Activated B cell treated with CpG ODN at 0.5 μM for 24 hours (primary cell): ENCODE measurements at places on chromosomes 3 and 15. TPM values are rescaled to one million over a fixed set of nuclear protein-coding genes. Genes with fewer than 3 reads are reported as not detected.

DNA sequence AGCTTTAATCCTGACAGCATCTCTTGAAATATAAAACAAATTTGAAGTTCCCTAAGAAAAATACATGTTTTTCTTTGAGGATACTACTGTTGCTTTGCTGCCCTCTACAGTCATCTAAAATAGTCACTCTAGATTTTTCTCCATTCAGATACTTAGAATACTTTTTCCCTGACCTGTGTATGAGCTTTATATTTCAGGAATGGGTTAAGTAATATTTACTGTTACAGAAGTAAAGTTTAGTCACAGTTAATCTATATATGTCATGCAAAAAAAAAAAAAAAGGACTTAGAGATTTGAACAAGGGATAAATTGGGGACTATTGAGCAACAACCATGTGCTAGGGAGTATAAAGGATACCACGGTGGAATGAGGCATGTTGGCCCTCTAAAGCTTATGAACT lies 8.8 kb downstream of the NECTIN3 start:
- no peak for DNase-seq

GRCh38 chr15:41936649-41937567 lies 35.4 kb downstream of the EHD4 start:
- DNase-seq: no peak

DNA sequence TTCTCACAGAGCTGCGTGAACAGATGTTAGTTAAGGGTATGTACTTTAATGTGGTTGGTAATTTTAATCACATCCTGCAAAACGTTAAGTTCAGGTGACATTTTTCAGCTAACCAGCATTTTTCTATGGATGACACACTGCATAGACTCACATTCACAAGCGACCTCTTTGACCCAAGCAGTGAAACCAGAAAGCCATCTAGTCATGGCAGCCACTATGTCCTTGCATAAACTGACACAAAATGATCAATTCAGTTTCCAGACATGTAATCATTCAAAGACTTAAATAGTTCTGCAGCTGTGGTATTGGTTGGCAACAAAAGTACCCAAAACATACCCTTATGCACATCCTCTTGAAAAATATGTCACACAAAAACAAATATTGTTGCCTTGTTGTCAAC lies 7.4 kb upstream of the CAPN7 start:
- no peak for DNase-seq

DNA sequence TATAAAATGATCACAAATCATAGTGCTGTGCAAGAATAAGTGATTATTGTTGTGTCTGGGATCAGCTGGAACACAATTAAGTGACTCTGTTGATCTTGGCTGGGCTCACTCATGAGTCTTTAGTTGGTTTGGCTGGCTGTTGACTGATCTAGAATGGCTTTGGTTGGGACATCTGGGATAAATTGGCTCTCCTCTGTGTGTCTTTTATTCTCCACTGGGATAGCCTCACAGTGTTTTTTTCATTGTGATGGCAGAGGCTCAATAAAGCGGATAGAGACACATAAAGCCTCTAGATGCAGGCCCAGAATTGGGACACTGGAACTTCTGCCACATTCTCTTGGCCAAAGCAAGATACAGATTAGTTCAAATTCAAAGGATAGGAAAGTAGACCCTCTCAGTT lies 735.6 kb downstream of the PDCD6IP start:
- DNase-seq: no peak

DNA sequence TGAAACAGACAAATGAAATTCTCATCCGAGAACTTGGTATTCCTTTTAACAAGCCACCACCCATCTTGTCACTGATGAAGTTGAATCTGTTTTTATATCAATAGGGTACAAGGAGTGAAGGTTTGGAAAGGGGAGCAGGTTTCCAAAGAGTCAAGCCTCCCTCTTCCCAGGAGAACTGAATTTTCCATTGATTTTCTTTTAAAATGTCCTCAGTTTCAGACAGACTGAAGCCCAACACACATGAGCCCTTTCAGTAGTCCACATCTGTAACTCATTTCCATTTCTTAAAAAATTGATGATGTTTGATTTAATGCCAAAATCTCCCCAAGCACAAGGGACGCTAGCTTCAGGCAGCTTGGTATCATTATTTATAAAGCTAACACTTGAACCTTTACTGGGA lies 187.7 kb downstream of the FOXB1 start:
- DNase-seq: no peak

The PPP1R2 gene
- 62.5 and 64.1 TPM in 2 replicates for total RNA-seq
